LNCaP clone FGC (cell line): ENCODE measurements at places on chromosomes 4 and X.
A peak's percentile ranks its signal among the peaks of the same experiment; 100 is the strongest.

DNA sequence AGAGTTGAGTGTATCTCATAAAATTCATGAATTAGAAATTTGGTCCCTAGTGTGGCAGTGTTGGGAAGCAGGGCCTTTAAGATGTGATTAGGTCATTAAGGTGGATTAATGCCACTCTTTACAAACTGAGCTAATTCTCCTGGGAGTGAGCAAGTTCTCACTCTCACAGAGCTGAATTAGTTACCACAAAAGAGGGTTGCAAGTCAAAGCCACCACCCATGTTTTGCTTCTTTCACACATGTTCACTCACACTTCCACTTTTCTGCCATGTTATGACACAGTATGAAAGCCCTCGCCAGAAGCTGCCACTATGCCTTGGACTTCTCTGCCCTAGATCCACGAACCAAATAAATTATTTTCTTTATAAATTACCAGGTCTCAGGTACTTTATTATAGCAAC lies 332.1 kb downstream of the ARAP2 start:
- DNase-seq, result no peak

DNA sequence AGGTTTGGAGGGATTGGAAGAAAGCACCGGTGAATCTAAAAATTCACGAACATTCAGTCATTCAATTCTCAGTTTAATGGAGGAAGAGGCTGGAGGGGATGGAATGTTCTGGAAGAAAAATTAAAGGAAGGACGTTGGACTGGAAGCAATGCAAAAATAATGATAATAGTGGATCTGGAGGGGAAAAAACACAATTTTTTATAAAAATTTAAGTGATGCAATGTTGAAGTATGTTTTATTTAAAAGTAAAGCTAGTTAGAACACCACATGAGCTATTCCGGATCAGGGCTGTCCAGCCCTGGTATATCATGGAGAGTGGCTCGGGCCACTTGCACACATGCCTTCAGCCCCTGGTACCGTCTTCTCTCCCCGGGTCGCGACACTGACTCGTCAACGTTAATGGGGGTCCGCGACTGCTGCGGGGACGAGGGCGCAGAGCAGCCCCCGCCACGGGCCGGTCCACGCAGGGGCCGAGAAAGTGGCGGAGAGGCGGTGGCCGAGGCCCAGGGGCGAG lies 204.6 kb downstream of the TENM3 start:
- DNase-seq, result no peak

DNA sequence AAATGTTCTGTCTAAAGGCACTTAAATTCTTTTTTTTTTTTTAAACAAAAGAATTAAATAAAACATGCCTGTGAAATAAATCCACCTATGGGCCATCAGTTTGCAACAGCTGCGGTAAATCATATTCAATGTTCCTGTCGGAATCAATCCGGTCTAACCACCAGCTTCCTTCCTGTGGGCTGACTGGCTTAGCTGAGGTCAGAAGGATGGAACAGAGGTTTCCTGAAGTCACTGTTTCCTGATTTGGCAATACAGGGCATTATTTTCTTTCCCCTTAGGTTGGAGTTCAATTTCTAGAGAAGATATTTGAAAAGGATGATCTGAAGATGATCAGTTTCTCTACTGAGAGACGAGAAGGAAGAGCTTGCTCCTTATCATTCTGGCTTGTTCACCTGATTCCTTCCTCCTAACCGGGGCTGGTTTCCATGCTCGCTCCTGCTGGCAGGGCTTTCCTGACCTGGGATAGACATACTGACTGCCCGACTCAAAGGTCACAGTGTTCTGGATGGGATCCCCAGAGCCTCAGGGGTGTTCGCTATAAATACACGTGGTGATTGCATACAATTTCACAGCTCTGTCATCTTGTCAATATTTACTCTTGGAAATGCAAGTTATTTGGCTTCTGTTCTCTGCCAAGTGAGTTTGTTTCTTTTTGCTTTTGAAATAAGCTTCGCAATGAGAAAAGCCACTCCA lies 21.7 kb downstream of the PDLIM3 start:
- peak; percentile 63 for DNase-seq

DNA sequence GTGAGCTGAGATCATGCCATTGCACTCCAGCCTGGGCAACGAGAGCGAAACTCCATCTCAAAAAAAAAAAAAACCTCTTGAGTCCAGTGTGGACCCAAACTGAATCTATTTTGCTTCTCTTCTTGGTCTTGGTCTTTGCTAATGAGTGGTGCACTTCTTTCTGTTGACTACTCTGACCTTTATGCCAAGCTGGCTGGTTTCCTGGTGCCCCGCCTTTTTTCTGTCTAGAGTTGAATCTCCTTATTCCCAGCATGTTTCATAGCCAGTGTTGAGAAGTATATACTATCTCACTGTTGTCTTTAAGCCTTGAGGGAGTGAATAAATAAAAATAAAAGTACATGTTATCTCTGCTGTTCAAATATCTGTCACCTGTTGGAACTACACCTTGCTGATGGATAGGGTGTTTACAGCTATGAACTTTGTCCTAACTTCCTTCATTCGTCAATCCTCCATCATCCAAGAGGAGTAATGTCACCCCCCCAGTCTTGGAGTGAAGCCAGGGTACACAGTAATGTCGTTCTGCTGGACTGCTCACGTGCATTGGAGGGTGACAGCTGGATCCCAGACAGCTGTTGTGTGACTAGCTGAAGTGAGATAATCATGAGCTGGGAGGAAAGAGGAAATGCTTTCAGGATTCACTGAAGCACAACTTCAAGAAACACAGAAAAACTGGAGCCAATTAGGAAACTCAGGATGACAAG lies 99.3 kb upstream of the PRKG2 start:
- DNase-seq, result peak; percentile 15

- no peak for DNase-seq
Measured at GRCh38 chrX:40719218-40719617, 16.1 kb downstream of the MED14 start.

GRCh38 chrX:21725496-21725895 lies 32.4 kb downstream of the SMPX start:
- DNase-seq, result peak; percentile 14

GRCh38 chr4:8089862-8090261 lies 68.8 kb downstream of the ABLIM2 start:
- DNase-seq, result no peak

- no peak for DNase-seq
Measured at GRCh38 chrX:120457766-120458180, 11.3 kb downstream of the LAMP2 start.

GRCh38 chrX:10341309-10341708 lies 184.5 kb downstream of the CLCN4 start:
- no peak for DNase-seq

- DNase-seq, result peak; percentile 75
Measured at GRCh38 chr4:16140879-16141249, 57.0 kb upstream of the PROM1 start.

- DNase-seq, result no peak
Measured at GRCh38 chr4:97396097-97396496, 747.2 kb downstream of the STPG2 start.

DNA sequence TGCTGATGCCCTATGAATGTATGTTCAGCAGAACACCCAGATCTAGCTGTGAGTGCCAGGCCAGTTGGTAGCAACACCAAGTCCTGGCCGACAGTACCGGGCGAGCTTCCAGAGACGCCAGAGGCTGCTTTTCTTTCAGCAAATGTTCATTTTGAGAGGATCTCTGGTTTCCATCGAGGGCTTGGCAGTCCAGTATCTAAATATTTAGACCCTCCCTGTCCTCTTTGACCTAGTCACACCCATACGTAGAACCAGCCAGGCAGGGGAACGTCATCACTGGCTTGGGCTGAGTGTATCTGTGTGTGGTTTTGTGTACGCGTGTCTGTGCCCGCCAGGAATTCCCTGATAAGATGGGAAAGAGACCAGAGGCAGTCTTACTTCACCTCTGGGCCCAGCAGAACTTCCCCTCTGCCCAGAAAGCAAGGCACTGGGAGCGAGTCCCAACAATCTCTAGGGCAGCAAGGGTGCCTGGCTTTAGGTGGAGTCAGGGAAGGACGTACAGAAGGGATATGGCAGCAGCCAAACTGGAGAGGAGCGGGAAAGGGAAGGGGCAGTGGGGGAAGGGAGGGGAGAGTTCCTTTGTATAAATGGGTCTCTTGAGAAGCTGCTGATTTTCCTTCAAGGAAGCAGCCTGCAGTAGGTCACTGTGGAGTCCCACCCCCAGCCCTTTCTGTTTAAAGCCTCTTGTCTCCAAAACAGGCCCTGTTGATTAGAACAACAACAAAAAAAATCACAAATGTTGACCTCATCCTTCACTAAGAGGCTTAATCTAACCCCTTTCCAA lies 15.0 kb upstream of the ELF4 start:
- DNase-seq, result no peak

DNA sequence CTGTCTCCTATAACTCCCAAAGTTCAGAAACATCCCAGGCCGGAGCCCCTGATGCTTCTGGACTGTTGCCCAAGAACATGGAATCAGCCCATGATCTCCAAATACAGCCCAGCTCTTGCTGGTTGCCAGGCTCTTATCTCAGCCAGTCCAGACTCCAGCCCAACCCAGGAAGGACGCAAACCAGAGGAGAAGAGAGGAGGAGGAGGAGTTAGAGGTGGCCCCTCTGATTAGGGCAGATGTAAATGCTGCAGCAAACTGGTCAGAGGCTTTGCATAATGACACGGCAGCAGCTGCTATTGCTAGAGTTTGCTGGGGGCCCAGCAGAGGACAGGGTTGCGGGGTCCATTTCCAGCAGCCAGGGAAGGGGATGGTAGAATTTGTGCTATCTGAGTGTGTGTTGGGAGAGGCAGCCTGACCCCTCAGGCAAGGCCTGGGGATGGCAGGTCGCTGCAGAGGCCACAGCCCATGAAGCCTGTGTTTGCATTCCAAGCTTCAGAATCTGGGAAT lies 4.2 kb upstream of the OTUD5 start:
- no peak for DNase-seq

DNA sequence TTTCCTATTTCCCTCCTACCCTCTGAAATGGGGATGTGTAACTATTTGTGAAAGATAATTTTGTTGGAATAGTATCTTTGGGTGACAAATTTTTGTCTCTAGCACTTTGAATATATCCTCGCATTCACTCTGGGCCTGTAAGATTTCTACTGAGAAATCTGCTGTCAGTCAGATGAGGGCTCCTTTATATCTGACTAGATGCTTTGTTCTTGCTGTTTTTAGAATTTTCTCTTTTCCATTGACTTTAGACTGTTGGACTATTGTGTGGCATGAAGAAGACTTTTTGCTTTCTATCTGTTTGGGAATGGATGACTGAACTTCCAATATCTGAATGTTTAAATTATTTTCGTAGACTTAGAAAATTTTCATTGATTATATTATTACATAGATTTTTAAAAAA lies 54.2 kb upstream of the GRID2 start:
- DNase-seq, result no peak

GRCh38 chr4:1547856-1548826 lies 136.0 kb downstream of the FAM53A start:
- DNase-seq, result no peak

DNA sequence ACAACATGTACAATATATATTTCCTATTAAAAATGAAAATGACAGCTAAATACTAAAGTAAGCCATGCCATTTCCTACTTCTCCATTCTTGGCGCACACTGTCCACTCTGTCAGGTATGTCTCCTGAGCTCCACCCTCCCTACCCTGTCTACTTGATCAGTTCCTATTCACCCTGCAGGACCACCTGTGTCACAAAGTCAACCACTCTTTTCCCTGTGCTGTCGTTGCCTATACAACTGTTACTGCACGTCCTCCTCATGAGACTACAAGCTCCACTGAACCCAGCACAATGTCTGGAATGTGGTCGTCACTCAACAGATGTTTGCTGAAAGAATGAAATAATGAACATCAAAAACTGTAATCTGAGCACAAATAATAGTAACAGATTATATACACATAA lies 54.9 kb downstream of the SLC9A7 start:
- no peak for DNase-seq

GRCh38 chr4:19614171-19614570 lies 637.5 kb upstream of the SLIT2 start:
- DNase-seq, result no peak

- DNase-seq, result no peak
Measured at GRCh38 chr4:22003878-22004277, 55.3 kb upstream of the KCNIP4 start.

GRCh38 chr4:102713096-102713495 lies 47.7 kb downstream of the MANBA start:
- DNase-seq, result no peak

- no peak for DNase-seq
Measured at GRCh38 chrX:5080791-5081190, 1147.9 kb downstream of the NLGN4X start.

DNA sequence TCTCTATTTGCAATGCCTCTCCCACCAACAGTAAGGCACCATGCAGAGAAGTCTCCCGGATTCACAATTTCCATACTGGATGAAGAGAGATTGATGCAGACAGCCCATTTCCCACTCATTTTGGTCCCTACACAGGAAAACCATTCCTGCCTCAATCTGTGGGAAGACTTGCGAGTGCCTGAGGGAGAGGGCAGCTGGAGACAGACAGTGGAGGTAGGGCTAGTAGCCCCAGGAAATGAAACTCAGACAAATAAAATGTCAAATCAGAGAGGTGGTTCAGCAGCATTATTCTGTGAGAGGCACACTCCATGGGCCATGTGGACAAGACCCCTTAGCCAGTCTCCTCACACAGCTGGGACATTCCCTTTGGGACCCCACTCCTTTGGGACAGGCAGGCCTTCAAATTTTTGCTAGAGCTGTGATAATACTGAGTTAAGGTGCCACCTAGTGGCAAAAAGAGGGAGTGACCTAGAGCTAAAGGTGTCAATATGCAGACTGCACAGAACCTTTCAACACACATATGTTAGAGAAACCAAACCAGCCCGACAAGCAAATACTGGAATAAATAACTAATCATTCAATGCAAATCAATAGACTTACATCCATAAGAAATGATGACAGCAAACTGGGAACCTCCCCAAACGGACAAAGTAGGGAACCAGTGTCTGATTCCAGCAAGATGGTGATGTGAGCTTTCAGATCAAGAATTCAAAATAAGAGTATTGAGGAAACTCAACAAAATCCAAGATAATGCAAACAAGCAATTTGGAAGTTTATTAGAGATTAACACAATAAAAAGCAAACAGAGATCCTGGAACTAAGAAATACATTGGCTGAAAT lies 1865.3 kb upstream of the AGA start:
- DNase-seq, result no peak

DNA sequence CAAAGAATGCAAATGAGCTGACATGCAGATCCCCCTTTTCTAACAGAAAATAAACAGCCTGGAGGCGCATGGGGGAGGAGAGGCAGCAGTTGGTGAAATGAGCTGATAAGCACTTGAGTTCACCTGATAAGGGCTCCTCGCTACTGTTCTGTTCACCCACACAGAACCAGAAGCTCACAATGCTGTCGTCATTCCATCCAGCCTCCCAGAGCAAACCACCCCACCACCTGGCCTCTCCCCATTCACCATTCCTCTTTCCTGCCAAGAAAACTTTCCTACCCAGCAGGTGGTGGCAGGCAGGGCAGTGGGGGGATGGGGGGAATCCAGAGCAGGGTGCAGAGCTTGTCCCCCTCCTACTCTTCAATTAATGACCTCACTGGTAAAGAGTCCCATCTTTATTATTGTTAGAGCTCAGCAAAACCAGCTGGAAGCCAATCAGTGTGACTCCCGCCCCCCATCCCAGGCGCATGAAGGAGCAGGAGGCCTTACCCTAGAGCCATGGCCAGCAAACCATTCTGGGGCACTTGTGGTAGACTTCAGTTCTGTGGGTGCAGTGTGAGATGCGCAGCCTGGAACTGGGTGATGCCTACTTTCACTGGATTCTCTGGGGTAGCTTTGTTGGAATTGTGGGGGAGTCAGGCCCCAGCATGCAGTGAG lies 350.3 kb downstream of the ZIC3 start:
- no peak for DNase-seq
